ENCODE measurements at places on chromosomes 12 and 14. TPM values are rescaled to one million over a fixed set of nuclear protein-coding genes. Genes with fewer than 3 reads are reported as not detected.

DNA sequence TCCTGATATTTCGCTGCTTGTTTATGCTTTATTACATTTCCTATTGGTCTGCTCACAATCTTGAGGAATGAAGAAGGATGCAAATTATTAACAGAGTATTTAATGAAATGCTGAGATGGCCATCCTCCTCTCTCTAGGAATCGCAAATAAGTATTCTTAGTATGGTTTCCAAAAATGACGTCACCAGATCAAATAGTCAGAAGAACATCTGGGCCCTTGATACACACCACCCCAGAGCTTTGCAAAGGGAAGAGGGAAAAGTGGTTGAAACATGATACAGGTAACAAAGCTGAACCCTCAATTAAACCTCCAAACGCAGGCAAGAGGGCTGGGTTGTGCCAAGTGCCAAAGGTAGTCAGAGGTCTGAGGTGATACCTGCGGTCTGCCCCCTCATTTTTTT, 107.3 kb downstream of the BCL11B start:
- DNase-seq = no peak

DNA sequence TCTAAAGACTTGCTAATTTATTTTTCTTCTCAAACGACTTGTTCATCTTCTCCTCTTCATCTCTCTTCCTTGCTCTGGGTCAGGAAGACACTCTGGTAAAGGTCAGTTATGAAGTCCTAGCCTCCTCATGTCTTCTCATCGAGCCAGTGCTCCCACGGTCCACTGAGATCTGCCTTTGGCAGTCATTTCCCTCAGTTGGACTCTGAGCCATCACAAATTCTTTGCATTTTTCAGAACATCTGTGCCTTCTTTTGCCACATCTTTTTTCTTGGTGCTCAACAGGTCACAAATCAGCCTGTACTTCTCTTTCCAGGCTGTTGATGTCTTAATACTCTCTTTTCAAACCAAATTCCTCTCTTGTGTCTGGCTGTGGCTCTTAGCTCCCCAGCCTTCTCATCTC, 49.7 kb downstream of the IGF1 start:
- DNase-seq = no peak

DNA sequence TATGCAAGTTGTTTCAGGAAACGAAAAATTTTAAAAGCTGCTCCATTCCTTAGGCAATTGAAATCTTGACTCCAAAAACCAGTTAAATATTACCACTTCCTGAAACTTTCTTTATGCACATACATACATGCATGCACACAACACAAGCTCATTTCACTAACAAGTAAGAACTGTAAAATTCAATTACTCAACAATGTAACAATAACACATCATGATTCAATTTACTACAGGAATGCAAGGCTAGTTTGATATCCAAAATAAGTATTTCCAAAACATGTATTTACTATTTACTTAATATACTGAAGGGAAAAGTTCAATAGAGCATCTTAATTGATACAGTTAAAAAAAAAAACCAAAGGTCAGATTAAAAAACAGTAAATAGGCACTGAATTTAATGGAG, 19.6 kb downstream of the NAP1L1 start:
- DNase-seq = no peak

DNA sequence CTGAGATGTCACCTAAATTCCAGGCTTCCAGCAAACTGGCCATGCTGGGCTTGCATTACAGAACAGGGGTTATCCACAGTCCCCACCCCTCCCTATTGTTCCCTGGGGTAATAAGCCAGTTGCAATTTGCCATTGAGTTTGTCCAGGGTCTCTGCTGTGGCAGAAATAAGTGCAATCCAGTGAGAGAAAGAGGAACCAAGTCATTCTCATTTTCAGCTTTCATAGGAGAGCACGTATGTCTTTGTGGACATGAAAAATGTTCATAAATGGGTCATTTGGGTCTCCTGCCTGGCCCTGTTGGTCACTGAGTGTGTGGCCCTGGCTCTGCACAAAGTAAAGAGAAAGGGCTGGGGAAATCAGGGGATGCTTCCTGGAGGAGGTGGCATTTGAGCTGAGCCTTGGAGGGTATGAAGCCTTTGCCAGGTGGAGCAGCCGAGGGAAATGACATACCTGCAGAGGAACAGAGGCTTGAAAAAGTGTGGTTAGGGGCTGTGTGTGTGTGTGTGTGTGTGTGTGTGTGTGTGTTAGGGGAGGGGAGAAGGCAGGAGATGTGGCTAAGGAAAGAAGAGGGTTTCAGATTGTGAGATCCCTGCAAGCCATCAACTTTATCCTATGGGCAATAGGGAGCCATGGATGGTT, 29.3 kb downstream of the CMKLR1 start:
- DNase-seq = no peak

DNA sequence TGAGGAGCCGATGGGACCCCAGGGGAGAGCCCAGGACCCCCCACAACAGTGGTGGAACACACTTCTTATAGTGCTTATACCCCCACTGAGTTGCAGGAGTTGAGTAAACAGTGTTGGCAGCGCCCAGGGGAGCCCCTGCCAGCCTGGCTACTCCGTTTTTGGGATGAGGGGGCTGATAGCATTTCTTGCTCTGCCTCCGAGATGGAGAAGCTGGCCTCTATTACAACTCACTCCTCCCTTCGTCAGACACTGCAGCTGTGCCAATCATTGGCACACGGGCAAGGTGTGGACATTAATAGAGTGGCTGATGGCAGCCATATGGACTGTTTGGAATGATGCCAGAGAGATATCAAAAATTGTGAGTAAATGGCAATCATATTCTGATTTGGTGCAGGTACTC, 94.9 kb upstream of the TMPO start:
- DNase-seq = no peak

DNA sequence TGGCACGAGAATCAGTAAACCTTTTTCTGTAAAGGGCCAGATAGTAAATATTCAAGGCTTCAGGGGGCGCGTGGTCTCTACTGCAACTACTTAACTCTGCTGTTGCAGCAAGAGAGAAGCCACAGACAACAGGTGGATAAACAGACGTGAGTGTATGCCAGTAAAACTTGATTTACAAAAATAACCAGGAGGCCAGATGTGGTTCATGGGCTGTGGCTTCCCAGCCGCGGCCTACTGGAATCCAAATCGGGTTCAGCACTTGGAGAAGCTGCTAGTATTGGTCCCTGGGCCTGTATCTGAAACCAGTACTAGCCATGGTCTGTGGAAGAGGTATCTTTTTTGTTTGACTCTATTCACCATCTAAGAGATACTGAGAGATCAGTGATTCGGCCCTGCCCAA, 13.3 kb downstream of the PPP2R5C start:
- no peak for DNase-seq

DNA sequence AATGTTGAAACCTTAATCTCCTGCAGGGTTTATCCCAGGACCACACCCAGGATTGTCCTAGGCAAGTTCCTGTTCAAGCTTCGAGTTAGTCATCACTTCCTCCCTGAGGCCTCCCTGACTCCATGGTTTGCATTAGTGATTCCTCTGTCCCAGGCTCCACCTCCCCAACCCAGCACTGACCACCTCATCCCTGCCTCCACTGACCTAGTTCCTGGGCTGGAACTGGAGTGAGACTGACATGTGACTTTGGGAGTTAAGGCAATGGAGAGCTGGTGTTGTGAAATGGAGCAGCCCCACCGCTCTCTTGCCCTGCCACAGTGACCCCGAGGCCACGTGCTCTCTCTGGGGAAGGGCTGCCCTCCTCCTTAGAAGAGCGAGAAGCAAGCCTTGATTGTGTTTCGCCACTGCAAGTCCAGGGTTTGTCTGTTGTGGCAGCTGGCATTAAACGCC, 15.8 kb upstream of the DTX1 start:
- DNase-seq = peak; percentile 92

GRCh38 chr14:32509632-32510187, 180.6 kb downstream of the AKAP6 start:
- DNase-seq = peak; percentile 80

DNA sequence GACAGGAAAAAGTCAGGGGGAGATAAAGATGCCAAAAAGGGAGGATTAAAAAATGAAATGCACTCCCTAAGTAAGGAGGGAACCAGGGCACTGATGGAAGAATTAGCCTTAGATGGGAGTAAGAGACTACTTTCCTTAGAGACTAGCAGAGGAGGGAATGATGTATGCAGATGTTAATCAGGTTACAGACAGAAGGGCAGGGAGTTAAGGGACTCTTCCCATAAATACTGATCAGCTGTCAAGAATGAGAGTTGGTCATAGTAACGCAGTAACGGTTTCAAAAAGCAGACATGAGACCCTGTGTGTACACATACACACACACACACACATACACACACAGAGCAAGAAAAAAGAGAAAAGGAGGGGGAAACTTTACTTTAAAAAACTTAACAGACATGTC, 93.4 kb downstream of the PHLDA1 start:
- no peak for DNase-seq

GRCh38 chr14:83356080-83356479, 1822.4 kb upstream of the SEL1L start:
- DNase-seq = no peak

- no peak for DNase-seq
Observed at GRCh38 chr14:90551070-90551704, 154.4 kb downstream of the CALM1 start.

DNA sequence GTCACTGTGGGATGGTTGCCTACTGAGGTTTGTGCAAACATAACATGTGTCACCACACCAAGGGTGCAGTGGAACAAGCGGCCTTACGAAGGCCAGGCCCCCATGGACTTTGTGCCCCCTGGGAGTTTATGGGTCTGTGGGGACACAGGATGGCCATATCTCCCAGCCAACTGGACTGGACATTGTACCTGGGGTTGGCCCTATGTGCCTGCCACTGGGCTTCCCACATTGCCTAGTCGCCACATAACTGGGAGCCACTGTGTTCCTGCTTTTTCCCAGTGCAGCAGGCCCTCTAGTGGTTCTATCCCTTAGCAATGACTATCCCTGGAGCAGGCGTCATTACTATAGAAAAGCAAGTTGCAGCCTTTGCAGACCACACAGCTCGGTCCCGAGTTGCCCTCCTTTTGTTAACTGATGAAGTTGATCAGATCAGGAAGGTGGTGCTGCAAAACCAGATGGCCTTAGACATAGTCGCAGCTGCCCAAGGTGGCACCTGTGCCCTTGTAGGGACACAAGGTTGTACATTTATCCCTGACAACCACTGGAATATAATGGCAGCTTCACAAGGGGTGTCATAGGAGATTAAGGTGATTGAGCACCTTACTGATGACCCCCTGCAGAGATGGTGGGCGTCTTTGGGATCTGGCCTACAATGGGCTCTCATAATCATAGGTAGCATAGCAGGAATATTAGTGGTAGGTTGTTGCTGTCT, 15.2 kb upstream of the RNASE12 start:
- peak; percentile 72 for DNase-seq

DNA sequence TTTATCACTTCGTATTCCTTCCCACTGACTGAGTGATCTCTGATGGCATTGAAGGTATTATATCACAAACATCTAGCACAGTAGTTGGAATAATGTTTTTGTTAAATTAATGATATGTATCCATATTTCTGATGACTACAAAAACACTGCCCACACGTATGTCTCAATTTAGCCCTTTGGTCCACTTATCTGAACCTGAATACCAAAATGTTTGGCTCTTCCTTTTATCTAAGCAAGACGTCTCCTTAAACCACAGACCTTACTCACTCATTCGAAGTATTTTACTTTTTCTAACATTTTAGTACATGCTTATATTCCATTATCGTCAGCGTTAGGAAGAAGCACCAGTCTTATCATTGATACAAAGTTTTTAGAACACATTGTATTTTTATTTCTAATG, 126.4 kb downstream of the PIK3C2G start:
- no peak for DNase-seq

DNA sequence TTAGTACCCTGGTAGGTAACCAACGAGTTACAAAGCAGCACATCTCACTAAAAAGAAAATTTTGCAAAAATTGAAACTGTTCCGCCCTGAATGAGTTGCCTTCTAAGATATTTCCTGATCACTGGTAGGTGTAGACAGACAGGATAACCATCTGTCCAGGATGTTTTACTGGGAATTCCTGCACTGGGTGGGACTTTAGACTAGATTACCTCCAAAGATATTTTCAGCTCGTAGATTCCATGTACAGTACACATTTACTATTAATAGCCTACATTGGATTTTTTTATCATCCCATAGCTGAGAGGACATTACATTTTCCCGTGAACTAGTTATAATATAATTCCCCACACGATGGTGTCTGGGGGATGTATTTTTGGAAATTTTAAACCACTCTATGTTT, 139.6 kb downstream of the DYRK2 start:
- DNase-seq = peak; percentile 40

- DNase-seq = no peak
Observed at GRCh38 chr12:40820794-40821484, 128.7 kb downstream of the CNTN1 start.

DNA sequence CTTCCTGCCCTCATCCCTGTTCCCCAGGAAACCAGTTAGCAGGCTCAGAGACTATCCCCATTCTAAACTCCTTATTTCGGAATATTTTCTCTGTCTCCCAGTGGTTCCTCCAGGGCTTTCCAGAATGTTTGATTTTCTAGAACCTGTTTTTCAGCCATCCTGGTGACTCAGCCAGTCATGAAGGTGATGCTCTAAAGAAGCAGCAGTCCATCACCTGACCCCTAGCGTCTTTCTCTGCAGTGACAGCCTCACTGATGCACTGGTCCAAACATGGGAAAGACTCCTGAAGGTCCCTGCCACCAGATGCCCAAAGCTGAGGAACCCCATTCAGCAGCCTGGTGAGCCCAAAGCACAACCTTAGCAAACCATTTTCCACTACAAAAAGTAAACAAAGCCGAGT, 212.6 kb downstream of the PHETA1 start:
- DNase-seq = peak; percentile 94

Gene OTX2
- not detected for total RNA-seq

Gene FGF23
- total RNA-seq = not detected

Gene ZFYVE1
- total RNA-seq = 13.0 TPM

Gene MANSC4
- total RNA-seq = 4.1 TPM

All from PC-3 (cell line).